ENCODE measurements at places on chromosomes 5 and 9. TPM values are rescaled to one million over a fixed set of nuclear protein-coding genes. Genes with fewer than 3 reads are reported as not detected.

The MARCOL gene
- not detected for total RNA-seq

The LSM11 gene
- total RNA-seq: 3.6 TPM

The LCN9 gene
- total RNA-seq: 2.0 TPM

The FBP2 gene
- total RNA-seq: not detected

The TRIM41 gene
- total RNA-seq: 31.2 TPM

The JAKMIP2 gene
- 13.8 TPM for total RNA-seq

The ADRB2 gene
- 0.81 TPM for total RNA-seq

The IL13 gene
- total RNA-seq: not detected

The HTR1A gene
- total RNA-seq: 0.90 TPM

The OTP gene
- 0.31 TPM for total RNA-seq

The SECISBP2 gene
- total RNA-seq: 47.1 TPM

The ARL14EPL gene
- not detected for total RNA-seq

The HK3 gene
- 0.77 TPM for total RNA-seq

The SLC6A3 gene
- 0.19 TPM for total RNA-seq

The INSL4 gene
- 0.29 TPM for total RNA-seq

The PLPPR1 gene
- total RNA-seq: 3.2 TPM

The APBA1 gene
- total RNA-seq: 6.9 TPM

The WDR38 gene
- not detected for total RNA-seq

The DMRT3 gene
- total RNA-seq: 0.74 TPM

The ASTN2 gene
- total RNA-seq: 15.9 TPM

The TEK gene
- total RNA-seq: 0.74 TPM

The PRELID2 gene
- 15.5 TPM for total RNA-seq

The GFI1B gene
- 0.45 TPM for total RNA-seq

The PRDM9 gene
- not detected for total RNA-seq

The FOXD1 gene
- 1.3 TPM for total RNA-seq

The GCNT4 gene
- total RNA-seq: 8.3 TPM

The SPATA31D4 gene
- not detected for total RNA-seq
